H7 (cell line): ENCODE measurements at places on chromosomes 5 and 9. TPM values are rescaled to one million over a fixed set of nuclear protein-coding genes. Genes with fewer than 3 reads are reported as not detected.

TAF1L gene
- not detected in 2 replicates for total RNA-seq

PCA3 gene
- total RNA-seq: not detected in 2 replicates

GMCL2 gene
- total RNA-seq: not detected in 2 replicates

STPG3 gene
- not detected in 2 replicates for total RNA-seq

PALM2AKAP2 gene
- total RNA-seq: 0.15 and 1.1 TPM in 2 replicates

LCN9 gene
- total RNA-seq: 0.44 TPM in 1 of 2 replicates, not detected in the other

SYNPO gene
- 0.63 and 1.3 TPM in 2 replicates for total RNA-seq

DMRTA1 gene
- 3.4 and 4.0 TPM in 2 replicates for total RNA-seq

DRD1 gene
- total RNA-seq: 0.10 TPM in 1 of 2 replicates, not detected in the other

ARHGEF28 gene
- 0.41 and 0.42 TPM in 2 replicates for total RNA-seq

GRCh38 chr5:74289238-74289637 lies 351.3 kb downstream of the ENC1 start:
- DNase-seq: no peak

DNA sequence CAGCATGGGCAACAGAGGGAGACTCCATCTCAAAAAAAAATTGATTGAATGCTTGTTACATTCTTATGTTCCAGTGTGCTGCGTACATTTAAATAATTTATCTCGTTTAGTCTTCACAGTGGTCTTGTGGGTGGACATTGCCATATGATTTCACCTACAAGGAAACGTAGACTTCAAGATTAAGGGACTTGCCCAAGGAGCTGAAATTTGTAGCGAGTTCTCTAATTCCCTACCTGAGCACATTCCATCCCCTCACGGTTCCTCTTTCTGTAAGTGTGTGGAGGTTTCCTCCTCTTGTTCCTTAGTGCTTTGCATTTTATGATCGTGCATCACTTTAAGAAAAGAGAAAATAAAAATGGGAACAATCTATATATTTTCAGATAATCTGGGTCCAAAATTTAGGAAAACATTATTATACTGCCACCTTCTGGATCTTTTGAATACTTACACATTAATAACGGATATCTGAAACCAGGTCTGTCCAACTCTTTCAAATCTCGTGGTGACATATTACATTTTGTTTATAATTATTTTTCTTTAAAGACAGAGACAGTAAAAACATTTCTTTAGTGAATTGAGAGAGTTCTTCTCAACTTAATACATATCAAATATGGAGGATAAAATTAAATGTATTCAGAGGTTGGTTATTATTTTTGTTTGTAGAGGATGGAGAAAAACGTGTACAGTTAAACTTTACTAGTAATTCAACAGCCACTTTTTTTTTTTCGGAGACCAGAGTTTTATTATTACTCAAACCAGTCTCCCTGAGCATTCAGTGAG lies 29.9 kb upstream of the C7 start:
- no peak for DNase-seq

DNA sequence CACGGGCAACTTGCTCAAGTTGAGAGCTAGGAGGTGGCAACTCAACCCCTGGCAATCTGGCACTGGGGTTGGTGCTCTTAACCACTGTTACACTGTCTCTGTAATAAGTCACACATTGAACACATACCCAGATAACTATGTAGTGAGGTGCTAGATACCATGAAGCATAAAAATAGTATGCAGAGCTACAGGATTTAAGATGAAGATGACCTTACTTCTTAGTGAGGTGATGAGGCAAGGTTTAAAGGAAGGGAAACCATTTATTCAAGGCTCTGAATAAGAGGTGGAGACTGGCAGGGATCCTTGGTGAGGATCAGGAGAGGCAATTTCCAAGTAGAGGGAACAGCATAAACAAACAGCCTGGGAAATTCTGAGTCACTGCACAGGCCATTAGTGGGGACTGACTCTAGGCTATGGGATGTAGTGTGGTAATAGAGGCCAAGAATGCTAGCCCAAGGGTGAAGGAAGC lies 67.6 kb upstream of the NR3C1 start:
- DNase-seq: no peak

DNA sequence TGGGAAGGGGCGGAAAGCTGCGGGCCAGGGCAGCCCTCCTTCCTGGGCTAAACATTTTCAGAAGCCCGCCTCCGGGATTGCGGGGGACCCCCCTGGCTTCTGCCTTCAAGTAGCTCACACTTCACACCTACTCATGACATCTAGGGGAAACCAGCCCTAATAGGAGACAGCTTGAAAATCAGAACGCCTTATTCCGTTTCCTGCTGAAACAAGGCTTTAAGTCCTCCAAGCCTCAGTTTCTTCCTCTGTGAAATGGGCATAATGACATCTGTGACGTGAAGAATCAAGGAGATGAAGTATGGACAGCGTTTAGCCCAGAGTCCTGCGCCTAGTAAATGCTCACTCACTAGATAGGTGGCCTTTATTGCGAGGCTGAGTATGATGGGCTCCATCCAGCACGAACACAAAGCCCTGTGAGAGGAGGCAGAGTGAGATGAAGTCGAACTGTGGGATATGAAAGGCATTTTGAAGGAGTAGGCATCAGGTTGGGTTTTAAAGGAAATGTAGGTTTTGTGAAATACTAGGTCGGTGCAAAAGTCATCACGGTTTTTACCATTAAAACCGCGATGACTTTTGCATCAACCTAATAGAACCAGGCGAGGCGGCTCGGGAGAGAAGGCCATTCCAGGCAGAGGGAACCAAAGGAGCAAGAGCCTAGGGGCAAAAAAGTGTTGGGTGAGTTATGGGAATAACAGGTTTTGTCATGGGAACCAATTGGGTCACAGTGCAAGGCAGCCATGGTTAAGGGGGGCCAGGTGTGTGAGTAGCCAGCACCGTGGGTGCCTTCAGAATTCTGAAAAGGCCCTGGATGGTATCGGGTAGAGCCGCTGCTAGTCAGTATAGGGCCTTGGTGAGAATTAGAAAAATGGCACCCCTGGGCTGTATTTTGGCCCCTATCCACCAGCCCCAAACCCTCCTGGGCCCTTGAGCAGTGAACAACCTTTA lies 1.0 kb upstream of the TSC1 start:
- peak; percentile 31 for DNase-seq

- DNase-seq: no peak
Observed at GRCh38 chr9:134361843-134362414, 35.7 kb downstream of the RXRA start.

DNA sequence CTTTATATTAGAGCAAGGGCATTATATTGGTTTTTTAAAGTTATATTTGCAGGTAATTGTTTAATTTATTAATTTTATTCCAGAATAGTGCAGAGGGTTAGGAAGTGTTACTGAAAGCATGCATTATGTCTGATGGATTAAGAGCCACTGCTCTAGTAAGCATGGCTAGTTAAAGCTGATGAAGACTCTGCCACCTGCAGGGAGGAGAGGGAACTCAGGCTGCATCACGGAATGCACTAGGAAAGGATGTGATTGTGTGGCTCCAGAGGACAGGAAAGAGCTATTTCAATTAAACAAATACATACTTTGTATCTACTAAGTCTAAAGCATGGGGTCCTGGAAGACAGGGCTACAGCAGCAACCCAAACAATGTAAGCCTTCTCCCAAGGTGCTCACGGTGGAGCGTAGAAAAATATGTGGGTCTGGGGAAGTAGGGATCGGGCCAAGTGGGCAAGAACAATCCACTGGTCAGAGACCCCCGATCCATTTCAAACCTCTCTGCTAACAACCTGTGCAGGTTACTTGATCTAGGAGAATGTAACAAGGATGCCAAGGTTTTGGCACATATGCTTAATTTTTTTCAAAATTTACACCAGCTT lies 15.3 kb upstream of the GRXCR2 start:
- DNase-seq: peak; percentile 56

DNA sequence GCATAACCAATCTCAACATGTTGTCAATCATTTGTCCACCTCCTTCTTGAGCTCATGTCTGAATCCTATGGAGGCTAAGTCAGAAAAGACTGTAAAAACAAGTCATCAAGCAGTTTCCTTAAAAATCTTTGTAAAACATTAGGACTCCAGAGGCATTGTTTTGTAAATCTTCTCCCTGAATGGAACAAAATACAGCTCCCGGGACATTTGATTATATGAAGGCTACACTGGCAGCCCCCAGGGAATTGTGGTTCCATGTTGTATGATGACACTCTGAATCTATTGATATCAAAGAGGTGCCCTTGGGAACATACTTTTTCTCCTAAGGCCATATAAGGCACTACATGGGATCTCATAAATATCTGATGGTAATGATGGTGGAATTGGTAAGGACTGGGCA lies 83.2 kb upstream of the NUDT12 start:
- no peak for DNase-seq

- no peak for DNase-seq
Observed at GRCh38 chr5:32961059-32961415, 249.9 kb downstream of the NPR3 start.

GRCh38 chr9:130201399-130201873 lies 29.2 kb downstream of the NCS1 start:
- DNase-seq: no peak

GRCh38 chr5:155451106-155451505 lies 437.6 kb downstream of the KIF4B start:
- DNase-seq: no peak

DNA sequence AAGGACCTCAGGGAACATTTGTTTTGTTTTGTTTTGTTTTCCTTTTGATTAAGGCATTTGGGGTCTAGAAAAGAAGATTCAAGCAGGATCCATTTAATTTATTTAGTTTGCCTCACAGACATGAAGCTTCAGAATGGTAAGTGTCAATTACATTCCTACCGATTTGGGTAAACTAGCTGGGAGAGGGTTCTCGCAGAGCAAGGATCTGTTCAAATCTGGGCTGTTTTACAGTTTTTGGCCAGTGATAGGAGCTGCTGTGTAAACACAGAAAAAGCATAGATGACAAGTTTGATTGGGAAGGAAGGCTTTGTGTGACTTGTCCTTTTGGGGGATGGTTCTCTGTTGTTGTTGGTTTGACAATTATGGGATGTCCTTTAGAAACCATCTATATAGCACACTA lies 470.3 kb upstream of the WWC1 start:
- no peak for DNase-seq

DNA sequence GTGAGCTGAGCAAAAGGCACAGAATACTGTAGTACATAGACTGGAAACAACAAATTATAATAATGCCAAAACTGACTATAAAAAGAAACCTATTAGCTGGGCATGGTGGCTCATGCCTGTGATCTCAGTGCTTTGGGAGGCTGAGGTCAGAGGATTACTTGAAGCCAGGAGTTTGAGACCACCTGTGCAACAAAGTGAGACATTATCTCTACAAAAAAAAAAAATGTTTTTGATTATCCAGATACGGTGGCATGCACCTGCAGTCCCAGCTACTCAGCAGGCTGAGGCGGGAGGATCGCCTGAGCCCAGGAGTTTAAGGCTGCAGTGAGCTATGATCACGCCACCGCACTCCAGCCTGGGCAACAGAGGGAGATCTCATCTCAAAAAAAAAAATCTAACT lies 175.9 kb downstream of the TTC39B start:
- no peak for DNase-seq

DNA sequence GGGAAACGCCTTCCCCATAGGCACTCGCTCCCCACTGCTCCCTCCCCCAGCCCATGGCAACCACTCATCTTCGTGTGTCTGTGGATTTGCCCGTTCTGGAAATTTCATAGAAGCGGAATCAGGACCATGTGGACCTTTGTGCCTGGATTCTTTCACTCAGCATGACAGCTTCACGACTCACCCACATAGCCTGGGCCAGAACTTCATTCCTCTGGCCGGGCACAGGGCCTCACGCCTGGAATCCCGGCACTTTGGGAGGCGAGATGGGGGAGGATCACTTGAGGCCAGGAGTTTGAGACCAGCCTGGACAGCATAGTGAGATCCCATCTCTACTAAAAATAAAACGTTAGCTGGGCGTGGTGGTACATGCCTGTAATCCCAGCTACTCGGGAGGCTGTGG lies 12.1 kb upstream of the DIPK1B start:
- DNase-seq: no peak

GRCh38 chr9:5073701-5074100 lies 88.6 kb downstream of the JAK2 start:
- no peak for DNase-seq

- DNase-seq: no peak
Observed at GRCh38 chr5:136031711-136032110, 2.9 kb downstream of the TGFBI start.

- DNase-seq: no peak
Observed at GRCh38 chr5:41840251-41840650, 30.0 kb downstream of the OXCT1 start.

- DNase-seq: no peak
Observed at GRCh38 chr9:38133595-38133994, 64.6 kb upstream of the SHB start.

DNA sequence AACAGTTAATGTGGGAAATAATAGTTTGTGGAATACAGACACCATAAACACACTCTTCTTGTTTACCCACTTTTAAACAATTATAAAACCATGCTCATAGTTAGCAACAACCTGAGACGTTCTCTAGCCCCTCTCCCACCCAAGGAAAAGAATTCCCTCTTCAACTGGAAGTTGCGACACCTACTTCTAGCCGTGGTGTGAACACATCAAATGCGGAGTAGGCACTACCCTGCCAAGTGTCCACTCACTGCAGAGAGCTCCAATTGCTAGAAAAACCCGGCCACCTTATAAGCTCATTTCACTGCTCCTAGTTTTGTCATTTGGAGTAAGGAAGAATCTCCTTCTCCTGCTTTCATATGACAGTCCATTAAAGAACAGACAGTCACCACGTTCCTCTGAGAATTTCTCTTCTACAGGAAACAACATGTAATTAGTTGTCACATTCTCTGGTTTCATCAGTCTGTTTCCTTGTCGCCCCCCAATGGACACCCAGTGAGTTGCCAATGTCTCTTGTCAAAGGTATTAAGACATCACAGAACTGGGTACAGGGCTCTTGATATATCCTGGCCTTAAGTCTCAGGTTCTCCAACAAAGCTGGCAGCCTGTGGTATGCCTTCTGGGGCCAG lies 47.3 kb downstream of the PRLR start:
- DNase-seq: peak; percentile 56

DNA sequence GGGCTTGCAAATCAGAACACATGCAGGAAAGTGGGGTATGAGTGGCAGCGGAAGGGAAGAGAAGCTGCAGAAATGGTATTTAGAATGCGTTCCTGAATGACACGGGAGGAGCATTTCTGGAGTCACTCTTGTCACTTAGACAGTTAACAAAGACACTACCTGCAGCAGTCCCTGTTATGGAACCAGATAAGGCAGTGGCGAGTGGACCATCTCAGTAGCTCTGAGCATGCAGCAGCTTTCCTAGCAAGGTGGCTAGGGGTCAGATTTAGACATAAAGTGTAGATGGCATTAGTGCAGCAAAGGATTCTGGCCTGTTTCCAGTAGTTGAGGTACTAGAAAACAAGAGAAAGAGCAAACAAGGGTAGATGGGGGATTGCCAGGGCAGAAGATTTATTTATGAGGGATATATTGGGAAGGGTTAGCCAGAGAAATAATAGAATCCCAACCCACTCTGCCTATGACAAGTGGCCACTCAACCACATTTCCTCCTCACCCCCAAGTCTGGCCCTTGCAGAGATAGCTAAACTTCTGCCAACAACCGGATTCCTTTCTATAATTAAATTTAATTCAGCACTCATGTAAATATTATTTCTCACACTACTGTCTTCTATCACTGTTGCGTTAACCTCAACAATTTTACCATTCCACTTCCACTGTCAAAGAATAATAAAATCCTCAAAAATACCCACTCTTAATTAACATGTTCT lies 201.6 kb downstream of the DCP2 start:
- no peak for DNase-seq
